ENCODE measurements at places on chromosomes 1 and 21. TPM values are rescaled to one million over a fixed set of nuclear protein-coding genes. Genes with fewer than 3 reads are reported as not detected.

GRCh38 chr1:91282695-91283420 lies 121.8 kb downstream of the HFM1 start:
- H3K36me3 ChIP-seq = no peaks in the 10 kb centered on the region
- no peak overlapping the region for H3K27ac ChIP-seq
- no peaks in the 10 kb centered on the region for H3K27me3 ChIP-seq
- peak; percentile 81 for DNase-seq

GRCh38 chr1:116568662-116569380 lies 2.0 kb downstream of the CD58 start:
- peaks cover 13% of the 10 kb centered on the region for H3K27me3 ChIP-seq
- no peaks in the 10 kb centered on the region for H3K36me3 ChIP-seq
- no peak for DNase-seq
- no peak overlapping the region for H3K4me3 ChIP-seq

Gene FMO1
- not detected for total RNA-seq

- no peak overlapping the region for H3K27ac ChIP-seq
- peak; percentile 94 for DNase-seq
- peaks cover 2% of the 10 kb centered on the region for H3K4me1 ChIP-seq
- H3K36me3 ChIP-seq = no peaks in the 10 kb centered on the region
- no peaks in the 10 kb centered on the region for H3K27me3 ChIP-seq
- H3K4me3 ChIP-seq = no peak overlapping the region
These were observed 180.3 kb downstream of the DISC1 start for GRCh38 chr1:231806623-231807495.

DNA sequence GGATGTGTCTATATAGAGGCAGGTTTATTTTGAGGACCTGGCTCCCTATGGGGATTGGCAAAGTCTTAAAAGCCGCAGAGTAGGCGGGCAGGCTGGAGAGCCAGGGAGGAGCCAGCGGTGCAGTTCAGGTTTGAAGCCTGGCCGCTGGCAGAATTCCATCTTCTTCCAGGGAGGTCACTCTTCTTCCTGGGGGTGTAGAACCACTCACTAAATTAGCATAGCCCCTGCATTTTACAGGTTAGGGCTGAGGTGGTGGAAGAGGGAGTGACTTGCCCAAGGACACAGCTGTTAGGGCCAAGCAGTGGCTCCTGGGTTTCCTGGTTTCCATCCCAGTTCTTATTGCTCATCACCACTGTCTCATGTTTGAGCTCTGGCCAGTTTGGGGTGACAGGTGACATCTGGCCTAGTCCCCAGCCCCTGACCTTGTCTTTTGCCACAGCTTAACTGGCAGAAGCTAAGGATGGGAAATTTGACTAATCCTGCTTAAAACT lies 1.4 kb downstream of the PINK1 start:
- H3K4me1 ChIP-seq = no peaks in the 10 kb centered on the region
- DNase-seq = peak; percentile 85
- H3K27ac ChIP-seq = no peak overlapping the region
- H3K27me3 ChIP-seq = no peaks in the 10 kb centered on the region
- H3K36me3 ChIP-seq = no peaks in the 10 kb centered on the region

DNA sequence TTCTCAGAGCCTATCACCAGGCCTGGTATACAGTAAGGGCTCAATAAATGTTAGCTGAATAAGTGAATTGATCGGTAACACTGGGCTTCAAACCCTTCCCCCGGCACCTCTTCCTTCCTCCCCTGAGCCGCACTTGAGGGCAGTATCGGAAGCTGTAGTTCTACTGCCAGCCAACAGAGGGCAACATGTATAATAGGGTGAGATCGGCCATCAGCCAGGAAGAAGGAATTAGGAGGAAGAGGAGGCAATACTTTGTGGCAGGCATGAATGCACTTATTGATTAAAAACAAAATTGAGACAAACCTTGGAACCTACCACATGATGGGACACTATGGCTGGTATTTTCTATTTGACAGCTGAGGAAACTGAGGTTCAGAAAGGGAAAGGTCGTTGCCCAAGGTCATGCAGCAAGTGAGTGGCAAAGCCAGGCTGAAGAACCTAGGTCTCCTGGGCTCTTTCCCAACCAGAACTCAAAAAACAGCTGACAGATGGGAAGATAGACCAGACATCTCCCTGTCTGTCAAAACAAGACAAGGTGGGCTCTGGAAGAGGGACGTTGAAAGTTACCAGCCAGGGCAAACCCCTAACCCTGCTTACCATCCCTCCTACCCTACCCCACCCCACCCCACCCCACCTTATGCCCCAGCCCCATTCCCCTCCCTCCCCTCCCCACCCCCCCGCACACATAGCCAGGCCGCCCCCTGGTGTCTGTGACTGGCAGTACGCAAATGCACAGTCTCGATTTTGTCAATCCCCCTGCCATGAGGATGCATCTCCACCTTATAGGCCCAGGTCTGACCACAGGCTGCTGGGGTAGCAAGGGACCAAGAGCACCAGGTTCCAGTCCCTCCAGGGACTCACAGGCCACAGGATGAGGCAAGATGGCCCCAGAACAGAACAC lies 107.3 kb upstream of the RUNX3 start:
- H3K4me3 ChIP-seq = no peak overlapping the region
- H3K4me1 ChIP-seq = no peaks in the 10 kb centered on the region
- peak; percentile 90 for DNase-seq
- no peaks in the 10 kb centered on the region for H3K27me3 ChIP-seq
- no peak overlapping the region for H3K27ac ChIP-seq

DNA sequence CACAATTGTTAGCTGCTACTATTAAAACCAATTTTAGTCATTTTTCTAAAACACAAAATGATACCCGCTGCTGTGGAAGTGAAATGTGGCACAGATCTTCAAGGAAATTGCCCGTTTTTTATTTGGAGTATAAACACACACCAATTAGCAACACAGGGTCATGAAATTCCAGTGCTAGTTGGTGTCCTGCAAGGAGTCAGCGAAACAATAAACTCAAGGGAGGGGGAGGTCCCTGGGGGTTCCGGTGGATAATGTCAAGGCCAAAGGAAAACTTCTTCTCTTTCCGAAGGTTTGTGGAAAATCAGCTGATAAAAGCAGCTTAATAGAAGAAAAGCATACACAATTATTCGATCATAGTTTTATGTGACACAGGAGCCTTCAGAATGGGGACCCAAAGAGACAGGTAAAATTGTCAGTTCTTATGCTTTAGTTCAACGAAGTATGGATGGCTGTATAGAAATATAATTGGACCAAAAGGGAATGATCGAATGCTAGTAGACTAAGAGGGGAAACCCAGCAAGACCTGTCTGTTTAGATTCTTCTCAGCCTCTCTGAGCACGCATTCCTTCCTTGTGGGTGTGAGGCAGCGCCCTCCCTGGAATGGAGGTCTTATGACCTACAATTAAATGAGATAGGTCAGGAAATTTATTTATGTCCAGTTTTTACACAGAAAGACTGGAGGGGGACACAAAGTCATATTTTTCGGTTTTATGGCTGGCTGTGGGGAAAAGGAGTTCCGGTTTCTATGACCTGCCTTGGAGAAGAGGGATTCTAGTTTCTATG lies 65.9 kb downstream of the KCNK1 start:
- DNase-seq = no peak
- H3K4me1 ChIP-seq = peaks cover 5% of the 10 kb centered on the region
- no peak overlapping the region for H3K27ac ChIP-seq
- H3K4me3 ChIP-seq = peak overlapping the region; percentile 20
- H3K36me3 ChIP-seq = peaks cover 27% of the 10 kb centered on the region

GRCh38 chr1:24619376-24619775 lies 23.7 kb upstream of the SRRM1 start:
- H3K4me1 ChIP-seq = no peaks in the 10 kb centered on the region
- no peak overlapping the region for H3K27ac ChIP-seq
- no peaks in the 10 kb centered on the region for H3K36me3 ChIP-seq
- H3K27me3 ChIP-seq = no peaks in the 10 kb centered on the region

Gene CELA2A
- total RNA-seq = not detected

DNA sequence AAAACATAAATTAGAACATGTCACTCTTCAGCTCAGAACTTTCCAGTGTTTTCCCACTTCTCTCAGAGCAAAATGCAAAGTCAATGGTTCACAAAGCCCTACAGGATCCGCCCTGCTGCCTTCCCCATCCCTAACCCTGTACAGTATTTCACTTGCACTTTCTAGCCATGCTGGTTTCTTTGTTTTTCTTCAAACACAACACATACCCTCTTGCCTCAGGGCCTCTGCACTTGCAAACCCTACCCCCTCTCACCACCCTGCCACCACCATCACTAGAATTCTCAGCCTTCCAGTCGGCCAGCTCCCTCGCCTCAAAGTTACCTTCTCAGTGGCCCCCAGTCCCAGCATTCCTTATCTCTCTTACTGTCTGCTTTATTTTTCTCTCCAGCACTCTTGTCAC lies 17.6 kb downstream of the TEX35 start:
- peak; percentile 26 for DNase-seq
- H3K27me3 ChIP-seq = no peaks in the 10 kb centered on the region
- no peak overlapping the region for H3K27ac ChIP-seq
- H3K4me1 ChIP-seq = no peaks in the 10 kb centered on the region
- no peaks in the 10 kb centered on the region for H3K36me3 ChIP-seq

Gene AMPD1
- total RNA-seq = not detected

Gene CNIH3
- 7.0 TPM for total RNA-seq

Gene OPRD1
- 0.75 TPM for total RNA-seq
